ENCODE measurements at places on chromosomes 12 and 14. TPM values are rescaled to one million over a fixed set of nuclear protein-coding genes. Genes with fewer than 3 reads are reported as not detected.

Gene P2RX2
- total RNA-seq = not detected

Gene KRT6C
- not detected for total RNA-seq

Gene EIF2S3B
- total RNA-seq = 6.2 TPM

Gene MMP19
- 9.2 TPM for total RNA-seq

Gene INHBC
- total RNA-seq = under 0.01 TPM

Gene CABP1
- 0.37 TPM for total RNA-seq

Gene KRT81
- not detected for total RNA-seq

Gene TMPO
- 99.6 TPM for total RNA-seq

Gene PTCSC3
- total RNA-seq = not detected

Gene PIK3C2G
- total RNA-seq = not detected

Gene GLIPR1L1
- not detected for total RNA-seq

Gene MGP
- 0.73 TPM for total RNA-seq

Gene ZNF891
- total RNA-seq = 1.1 TPM

Gene ALDH1L2
- 18.4 TPM for total RNA-seq

Gene PCED1B
- total RNA-seq = 0.39 TPM

Gene ESR2
- not detected for total RNA-seq

Gene ARF3
- total RNA-seq = 40.4 TPM

Gene TRIM9
- 0.59 TPM for total RNA-seq

Gene EXOC5
- 61.6 TPM for total RNA-seq

Gene KCNA5
- total RNA-seq = not detected

Measured in subcutaneous preadipocyte (primary cell).